Progenitor cell of endocrine pancreas (in vitro differentiated cells): ENCODE measurements at places on chromosomes 2 and 18.

- no peak for DNase-seq
These were observed 68.9 kb downstream of the PTRHD1 start for GRCh38 chr2:24724111-24724775.

DNA sequence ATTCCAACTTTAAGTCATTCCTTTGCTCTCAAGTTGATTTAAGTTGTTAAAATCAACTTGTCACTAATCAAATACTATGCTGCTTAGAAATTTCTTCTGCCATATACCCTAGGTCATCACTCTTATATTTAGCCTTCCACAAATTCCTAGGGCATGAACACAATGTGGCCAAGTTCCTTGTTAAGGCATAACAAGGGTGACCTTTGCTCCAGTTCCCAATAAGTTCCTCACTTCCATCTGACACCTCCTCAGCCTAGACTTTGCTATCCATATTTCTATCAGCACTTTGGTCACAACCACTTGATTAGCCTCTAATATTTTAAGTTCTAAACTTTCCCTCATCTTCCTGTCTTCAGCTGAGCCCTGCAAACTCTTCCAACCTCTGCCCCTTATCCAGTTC lies 9.9 kb upstream of the TMEM37 start:
- no peak for DNase-seq

DNA sequence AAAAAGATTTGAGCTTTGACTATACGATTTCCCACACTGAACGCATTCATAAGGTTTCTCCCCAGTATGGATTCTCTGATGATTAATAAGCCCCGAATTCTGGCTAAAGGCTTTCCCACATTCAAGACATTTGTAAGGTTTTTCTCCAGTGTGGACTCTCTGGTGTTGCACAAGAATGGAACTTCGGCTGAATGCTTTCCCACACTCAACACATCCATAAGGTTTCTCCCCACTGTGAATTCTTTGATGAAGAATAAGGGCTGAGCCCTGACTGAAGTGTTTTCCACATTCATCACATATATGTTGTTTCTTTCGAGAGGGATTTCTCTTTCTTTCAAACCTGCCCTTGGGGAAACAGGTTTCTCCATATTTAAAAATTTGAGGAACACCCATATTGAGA lies 6.9 kb downstream of the ZNF24 start:
- no peak for DNase-seq

- no peak for DNase-seq
These were observed 140.2 kb downstream of the BCL11A start for GRCh38 chr2:60413069-60413813.

DNA sequence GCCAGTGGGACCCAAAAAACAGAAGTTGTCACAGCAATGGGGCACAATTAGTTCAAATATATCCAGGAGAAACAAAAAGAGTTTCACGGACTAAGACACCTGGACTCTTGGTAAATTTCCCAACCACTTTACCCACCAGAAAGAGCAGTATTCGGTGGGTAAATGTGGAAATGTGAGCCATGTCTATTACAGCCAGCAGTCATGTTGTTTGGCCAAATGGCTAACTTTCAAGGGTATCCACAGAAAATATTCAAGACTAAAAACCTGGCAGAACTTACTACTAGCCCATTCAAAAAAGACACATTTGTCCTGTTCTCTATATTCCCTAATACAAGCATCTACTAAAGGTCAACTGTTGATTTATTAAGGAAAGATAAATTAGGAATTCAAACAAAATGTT lies 1296.0 kb upstream of the NXPH2 start:
- DNase-seq = no peak

DNA sequence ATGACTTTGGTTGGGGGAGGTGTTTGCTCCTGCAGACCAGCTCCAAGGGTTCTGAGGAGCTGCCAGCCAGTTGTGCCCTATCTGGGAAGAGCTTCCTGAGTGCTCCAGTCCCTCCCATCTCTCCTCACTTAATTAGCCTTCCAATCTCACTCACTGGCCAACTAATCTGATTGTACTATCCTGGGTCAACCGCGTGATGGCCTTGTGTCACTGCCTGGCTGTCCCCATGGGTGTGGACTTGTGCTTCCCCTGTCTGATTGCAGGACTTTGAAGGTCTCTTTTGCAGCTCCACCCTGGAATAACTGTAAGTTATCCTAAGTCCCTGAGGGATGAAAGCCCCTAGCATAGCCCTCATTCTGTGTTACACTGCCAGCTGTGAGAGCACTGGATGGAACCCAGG lies 65.0 kb downstream of the SLC4A5 start:
- DNase-seq = no peak

DNA sequence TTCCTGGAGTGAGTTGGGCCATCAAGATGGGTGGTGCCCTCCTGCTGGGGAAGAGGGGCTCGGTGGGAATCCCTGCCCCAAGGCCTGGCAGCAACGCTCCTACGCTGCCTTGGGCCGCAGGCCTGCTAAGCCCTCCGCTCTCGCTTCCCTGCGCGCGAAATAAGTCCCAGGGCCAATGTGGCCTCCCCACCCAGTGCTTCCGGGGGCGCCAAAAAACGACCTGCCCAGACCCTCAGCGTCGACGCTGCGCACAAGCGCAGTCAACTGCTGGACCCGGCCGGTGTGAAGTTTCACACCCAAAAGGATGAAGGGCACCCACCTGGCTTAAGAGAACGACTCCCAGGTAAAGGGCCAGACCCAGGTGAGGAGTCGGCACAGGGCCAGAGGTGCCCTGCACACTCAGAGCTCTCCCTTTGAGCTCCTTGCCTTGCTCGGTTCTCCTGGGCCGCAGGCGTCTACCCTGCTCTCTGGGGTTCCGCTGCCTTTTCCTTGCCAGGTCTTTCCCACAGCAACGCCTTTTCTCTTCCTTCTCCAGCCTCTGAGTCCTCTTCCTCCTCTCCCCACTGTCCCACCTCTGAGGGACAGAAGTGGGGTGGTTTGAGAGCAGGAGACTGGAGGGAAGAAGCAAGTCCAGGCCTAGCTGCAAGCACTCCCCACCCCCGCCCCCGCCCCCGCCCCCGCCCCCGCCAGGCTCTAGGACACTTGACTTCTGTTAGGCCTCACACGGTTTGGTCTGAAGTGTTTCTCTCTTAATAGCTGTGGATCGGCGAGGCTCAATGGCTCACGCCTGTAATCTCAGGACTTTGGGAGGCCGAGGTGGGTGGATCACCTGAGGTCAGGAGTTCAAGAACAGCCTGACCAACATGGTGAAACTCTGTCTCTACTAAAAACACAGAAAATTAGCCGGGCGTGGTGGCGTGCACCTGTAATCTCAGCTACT lies at the start of gene DNAJC5G:
DNAJC5G (plus strand) TSS at position 223 of the 940 bp plus-strand sequence. CDS start 1,296 bp downstream, outside the sequence.
- DNase-seq = no peak

DNA sequence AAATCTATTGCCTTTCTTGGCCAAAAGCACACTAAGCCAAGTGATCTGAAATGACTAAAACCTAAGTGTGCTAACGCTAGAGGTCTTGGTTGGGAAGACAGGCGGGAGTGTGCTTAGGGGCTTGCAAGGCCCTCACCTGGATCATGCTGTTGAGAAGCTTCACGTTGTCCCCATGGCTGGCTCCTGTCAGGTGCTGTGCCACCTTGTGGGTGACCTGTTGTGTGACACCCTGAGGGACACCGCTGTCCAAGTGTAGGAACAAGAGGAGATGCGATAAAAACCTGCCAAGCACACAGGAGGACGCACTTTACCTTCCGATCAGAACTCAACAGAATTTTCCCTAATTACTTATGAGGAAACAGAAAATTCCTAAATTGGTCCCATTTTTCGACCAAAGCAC lies 50.8 kb downstream of the EPG5 start:
- no peak for DNase-seq

DNA sequence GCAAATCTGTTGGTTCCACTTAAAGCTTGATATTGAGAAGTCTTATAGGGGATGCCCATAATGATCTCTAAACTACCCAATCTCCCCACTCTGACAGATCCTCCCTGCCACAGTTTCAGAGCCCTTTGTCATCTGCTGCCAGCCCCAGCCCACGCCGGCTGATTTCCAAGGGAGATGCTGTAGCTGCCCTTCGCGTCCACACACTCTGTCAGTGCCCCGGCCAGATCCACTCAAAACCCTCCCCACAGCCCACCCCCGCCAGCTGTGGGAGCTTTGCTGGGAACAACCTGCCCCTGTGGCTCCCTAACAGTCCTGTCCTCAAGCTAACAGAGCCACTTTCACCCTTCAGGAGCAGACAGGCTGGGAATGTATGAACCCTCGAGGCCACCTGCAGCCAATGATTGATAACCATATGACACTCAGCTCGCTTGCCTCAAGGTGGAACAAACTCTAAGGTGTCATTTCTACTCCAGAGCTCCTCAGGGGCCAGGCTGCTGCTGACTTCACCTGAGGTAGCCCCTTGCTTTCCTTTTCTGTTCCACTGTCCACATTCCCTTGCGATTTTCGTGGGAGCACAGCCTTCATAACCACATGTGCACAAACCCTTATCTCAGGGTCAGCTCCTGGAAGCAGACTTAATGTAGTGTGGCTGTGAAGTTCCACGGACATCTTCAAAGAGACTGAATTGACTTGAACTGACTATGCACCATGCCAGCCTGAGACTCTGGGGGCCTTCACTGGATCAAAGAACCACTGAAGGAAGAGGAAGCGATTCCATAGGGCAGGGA lies 92.6 kb upstream of the LGALSL start:
- DNase-seq = no peak

DNA sequence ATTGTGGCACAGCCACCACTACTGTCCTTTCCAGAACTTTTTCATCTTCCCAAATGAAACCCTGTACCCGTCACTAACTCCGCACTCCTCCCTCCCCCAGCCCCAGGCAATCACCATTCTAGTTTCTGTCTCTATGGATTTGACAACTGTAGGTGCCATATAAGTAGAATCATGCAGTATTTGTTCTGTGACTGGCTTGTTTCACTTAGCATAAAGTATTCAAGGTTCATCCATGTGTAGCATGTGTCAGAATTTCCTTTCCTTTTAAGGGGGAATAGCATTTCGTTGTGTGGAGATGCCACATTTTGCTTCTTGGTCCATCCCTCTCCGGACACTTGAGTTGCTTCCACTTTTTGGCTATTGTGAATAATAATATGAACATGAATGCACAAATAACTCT lies 842 bp upstream of the CKAP2L start:
- DNase-seq = no peak

GRCh38 chr2:16365366-16365765 lies 300.3 kb downstream of the CYRIA start:
- DNase-seq = no peak
